ENCODE measurements at places on chromosomes 7 and 10.

GRCh38 chr7:155809947-155810769 lies 2.1 kb downstream of the SHH start:
- DNase-seq, result no peak

- DNase-seq, result no peak
Measured at GRCh38 chr7:104388222-104388621, 59.8 kb downstream of the LHFPL3 start.

DNA sequence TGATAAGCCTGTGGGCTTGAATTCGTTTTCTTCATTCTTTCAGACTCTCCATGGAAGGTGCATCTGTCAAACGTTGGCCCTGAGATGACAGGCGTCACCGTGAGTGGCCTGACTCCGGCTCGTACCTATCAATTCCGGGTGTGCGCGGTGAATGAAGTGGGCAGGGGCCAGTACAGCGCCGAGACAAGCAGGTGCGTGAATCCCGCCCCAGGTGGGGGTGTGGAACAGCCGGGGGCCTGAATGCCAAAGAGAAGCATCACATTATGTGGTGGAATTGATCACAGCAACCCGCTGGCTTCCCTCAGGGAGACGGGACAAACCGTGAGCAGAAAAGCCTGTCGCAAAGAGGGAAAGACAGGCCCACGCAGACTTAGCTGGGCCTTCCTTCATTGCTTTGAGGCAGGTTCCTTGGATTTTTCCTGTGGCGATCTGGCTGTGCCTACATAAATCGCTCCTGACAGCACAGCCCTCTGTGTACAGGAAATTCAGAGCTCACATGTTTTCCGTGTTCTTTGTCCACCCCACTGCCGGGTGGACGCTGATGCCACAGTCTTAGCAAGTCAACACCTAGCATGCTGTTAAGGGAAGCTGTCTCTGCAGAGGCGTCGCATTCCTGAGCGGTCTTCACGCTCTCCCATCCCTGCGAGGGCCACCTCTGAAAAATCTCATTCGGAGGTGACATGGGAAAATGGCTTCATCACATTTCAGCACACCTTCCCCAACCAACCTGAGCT lies 671.0 kb upstream of the FOXK1 start:
- DNase-seq, result no peak

DNA sequence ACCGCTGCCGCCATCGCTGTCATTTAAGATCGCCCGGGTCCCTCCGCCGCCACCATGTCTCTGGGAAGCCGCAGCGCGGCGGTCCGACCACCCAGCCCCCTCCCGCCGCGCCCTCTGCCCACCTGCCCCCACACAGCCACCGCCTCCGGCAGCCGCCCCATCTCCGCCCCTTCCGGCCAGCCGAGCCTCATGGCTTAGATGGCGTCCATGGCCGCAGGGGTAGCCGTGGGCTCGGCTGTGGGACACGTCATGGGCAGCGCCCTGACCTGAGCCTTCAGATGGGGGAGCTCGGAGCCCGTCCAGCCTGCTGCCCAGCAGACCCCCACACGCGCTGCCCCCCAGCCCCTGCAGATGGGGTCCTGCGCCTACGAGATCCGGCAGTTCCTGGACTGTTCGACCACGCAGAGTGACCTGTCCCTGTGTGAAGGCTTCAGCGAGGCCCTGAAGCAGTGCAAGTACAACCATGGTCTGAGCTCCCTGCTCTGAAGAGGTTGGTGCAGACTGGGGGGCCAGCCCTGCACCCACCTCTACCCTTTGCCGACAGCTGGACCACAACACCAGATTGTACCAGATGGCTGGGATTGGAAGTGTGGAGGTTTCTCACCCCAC lies 38.0 kb upstream of the TARP start:
- no peak for DNase-seq

GRCh38 chr7:118045629-118046028 lies 138.3 kb upstream of the LSM8 start:
- DNase-seq, result no peak

DNA sequence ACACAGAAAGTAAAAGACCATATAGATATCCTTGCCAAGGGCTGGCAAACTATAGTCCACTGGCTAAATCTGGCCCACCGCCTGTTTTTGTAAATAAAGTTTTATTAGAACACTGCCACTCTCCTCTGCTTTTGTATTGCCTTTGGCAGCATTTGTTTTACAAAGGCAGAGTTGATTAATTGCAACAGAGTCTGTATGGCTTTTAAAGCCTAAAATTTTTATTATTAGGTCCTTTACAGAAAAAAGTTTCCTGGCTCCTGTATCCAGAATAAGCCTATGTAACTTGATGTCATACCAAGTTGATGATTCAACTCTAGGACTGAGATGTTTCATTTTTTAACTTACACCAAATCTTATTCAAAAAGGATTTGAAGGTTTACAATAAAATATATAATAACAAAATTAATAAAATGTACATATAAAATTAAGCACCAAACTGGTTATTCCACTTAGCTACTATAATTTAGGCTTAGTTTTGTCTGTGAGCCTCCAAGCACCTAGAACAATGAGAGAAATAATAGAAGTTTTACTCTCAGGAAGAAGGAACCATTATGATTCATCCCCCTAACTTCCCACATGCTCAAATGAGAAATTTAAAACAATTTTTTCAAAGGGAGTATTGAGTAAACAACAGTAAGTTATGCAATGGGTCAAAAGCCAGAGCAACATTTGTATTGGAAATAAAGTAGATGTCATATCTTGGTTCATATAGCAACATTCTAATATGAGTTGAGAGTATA lies 31.9 kb downstream of the CPED1 start:
- DNase-seq, result no peak

GRCh38 chr7:55365205-55365674 lies at the start of gene LANCL2:
LANCL2 (plus strand) TSS chr7:55365337; CDS start chr7:55366026, 689 bp downstream.
- no peak for DNase-seq

GRCh38 chr10:78687626-78688025 lies 381.1 kb upstream of the ZMIZ1 start:
- peak; percentile 47 for DNase-seq

DNA sequence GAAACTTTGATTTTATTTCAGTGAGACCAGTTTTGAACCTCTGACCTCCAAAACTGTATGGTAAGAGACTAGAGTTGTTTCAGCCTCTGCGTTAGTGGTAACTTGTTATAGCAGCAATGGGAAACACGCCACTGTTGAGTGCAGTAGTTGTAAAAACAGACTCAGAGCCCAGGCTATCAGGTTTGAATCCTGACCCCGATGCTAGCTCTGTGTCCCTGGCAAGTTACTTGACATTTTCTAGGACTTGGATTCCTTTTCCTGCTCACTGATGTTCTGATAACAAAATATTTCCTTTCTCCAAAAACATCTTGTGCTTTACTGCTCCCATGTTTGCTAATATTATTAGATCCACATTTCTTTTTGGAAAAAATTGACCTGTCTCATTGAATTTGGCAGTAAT lies 131.0 kb downstream of the PLXDC2 start:
- DNase-seq, result no peak

- DNase-seq, result no peak
Measured at GRCh38 chr7:94041529-94041928, 37.4 kb upstream of the BET1 start.

DNA sequence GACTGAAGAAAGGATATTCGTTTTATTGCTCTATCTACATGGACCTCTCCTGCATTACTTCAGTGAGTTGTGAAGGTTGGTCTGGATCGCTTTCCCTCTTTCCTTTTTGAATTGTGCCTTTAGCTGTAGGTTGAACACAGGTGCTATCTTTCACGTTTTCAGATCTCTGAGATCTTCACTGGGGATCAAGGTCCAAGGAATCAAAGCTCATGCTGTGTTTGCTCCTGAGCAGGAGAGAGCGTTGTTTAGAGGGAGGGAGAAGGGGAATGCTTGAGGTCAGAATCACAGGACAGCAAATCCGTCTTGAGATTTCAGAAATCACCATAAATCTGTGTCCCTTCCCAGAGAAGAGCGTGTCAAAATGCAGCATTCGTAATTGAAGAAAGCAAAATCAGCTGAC lies 105.0 kb downstream of the INSYN2A start:
- DNase-seq, result no peak

- no peak for DNase-seq
Measured at GRCh38 chr10:3780771-3781467, 4.1 kb downstream of the KLF6 start.

GRCh38 chr10:72889391-72889831 lies 4.1 kb upstream of the OIT3 start:
- DNase-seq, result no peak

DNA sequence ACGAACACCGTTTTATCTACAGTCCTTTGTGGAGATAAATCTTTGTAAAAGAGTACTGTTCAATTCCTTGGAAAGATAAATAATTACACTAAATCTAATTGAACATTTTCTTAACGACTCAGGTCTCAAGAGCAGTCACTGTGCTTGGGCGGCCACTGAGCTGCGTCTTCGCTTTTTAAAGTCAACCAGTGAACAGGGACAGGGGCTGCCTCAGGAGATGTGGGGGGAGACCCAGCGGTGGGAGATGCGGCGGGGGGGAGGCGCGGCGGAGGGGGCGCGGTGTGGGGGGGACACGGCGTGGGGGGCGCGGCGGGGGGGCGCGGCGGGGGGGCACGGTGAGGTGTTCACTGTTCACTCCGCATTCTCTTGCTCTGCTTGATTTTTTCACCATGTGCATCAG lies 39.8 kb downstream of the CAMK2B start:
- no peak for DNase-seq

- DNase-seq, result no peak
Measured at GRCh38 chr7:69966766-69967591, 368.7 kb downstream of the AUTS2 start.

DNA sequence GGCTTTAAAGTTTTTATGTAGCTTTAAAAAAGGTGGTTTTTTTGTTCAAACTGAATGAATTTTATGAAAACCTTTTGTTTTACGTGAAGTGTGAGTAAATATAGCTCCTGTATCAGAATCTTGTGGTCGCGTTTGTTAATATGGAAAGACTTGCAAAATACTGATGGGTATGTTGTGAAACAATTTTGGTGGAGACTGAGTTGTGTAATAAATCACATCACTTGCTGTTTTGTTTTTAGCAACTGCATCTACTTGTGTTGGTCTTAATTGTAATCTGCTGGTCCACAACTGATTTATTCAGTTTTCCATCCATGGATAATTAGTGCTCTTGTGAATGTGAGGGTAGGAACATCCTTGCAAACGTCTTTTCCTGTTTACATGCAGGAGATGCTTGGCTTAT lies 10.5 kb downstream of the PLXDC2 start:
- no peak for DNase-seq

DNA sequence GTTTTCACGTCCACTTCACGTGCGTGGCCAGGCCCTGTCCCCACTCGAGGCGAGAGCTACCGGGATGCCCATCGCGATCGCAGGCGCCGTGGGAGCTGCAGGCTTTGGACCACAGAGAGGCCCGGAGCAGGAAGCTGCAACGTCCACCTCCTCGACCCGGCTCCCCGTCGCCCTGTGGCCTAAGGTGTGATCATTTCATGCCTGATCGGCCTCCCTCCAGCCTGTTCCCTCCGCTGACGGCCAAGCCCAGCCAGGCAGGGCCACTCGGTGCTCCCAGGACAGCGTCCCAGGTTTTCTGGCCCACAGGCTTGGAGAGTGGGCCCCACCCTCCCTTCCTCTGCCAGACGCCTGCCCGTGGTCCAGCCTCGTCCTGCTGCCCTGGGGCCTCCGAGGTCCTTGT lies 19.6 kb downstream of the KNDC1 start:
- no peak for DNase-seq

GRCh38 chr10:22672319-22673090 lies 41.9 kb downstream of the PIP4K2A start:
- no peak for DNase-seq

- DNase-seq, result no peak
Measured at GRCh38 chr10:176677-177076, 41.4 kb downstream of the ZMYND11 start.

DNA sequence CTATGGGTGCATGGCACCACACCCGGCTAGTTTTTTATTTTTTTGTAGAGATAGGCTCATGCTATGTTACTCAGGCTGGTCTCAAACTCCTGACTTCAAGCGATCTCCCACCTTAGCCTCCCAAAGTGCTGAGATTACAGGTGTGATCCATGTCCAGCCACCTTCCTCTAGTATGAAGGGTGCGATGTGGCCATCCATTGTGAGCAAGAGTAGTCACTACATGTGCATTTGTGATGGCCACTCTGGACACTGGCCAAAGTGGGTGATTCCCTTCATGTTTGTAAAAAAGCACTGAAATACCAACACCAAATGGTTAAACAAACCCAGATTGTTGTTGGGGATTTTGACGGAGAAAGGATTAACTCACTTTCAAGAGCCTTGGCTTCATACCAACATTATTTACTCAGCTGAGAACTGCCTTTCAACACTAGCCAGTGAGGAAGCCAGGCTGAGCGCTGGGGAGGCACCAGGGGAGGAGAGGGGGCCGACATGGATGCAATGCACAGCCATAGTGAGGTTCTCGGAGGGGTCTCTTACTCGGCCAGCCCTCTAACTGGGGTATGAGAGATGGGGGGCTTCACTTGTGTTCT lies 198.1 kb upstream of the LYZL2 start:
- DNase-seq, result peak; percentile 90

DNA sequence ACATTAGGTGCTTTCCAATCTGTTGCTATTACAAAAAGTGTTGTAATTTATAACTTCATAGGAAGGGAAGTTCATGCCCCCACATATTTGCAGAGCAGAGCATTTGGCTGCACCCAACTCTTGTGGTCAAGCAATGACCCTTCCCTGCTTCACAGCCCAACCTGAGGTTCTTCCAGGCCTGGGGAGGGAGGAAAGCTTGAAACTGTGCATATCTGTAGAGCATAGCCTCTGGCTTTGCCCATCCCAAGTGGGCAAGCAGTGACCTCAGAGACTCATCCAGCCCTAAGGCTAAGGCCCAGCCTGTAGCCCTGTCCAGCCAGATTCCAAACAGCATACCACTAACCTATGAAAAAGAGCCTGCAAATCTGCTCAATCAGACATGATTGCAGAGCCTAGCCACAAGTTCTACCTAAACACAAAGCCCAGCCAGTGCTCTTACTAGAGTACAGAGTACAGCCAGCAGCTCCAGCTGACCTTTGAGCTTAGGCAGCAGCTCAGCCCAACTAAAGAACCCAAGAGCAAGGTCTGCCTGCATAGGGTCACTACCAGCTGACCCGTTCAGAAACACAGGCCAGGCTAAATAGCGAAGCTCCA lies 14.4 kb upstream of the GSTK1 start:
- no peak for DNase-seq

DNA sequence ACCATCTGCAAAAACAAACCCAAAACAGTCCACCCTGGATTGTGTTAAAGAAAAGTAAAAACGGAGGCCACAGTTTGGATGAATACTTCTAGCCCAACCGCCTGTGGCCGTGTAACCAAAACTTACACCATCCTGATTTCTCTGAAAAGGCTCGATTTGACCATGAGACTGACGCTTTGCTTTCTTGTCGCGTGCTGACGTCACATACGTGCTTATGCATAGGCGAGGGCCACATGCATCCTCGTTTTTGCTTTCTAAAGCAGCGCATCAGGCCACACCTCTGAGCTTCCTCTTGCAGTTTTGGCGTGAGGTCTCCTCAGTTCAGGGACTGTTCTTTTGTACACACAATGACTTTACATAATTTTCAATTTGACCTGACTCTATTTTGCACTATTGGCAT lies 526.6 kb downstream of the GLRX3 start:
- DNase-seq, result no peak
